Retina (tissue), 1 donor: ENCODE measurements at places on chromosomes 6 and 20.

- DNase-seq: no peak
Measured at GRCh38 chr20:20482453-20482852, 114.5 kb downstream of the INSM1 start.

GRCh38 chr6:105178110-105178509, 1.7 kb downstream of the POPDC3 start:
- DNase-seq: no peak

DNA sequence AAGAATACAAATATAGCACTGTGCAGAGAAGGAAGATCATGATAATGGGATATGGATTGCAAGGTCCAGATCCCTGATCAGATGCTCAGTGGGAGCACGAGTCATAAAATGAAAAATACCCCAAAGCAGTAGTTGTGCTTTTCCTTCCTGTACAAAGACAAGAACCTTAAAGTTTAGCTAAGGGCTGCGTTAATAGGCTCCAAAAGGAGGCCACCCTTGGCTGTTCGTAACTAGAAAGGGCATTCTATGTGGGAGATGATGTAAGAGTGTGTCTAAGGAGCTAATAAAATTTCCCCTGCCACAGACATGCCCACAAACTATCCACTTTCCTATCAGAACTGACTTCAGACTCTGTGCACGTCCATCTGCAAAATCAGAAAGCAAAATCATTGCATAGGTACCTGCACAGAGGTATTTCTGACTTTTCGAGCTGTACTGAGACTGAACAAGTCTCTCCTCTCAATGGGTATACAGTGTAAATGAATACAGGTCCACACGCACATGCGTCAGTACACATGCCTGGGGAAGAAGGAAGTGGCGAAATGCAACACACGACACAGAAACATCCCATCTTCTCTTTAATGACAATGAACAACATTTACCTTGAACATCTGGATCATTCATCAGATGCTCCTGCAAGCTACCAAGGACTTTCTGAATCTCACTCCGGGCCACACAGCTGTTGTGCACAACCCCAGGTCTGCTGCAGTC, 16.9 kb upstream of the ANKRD60 start:
- no peak for DNase-seq

DNA sequence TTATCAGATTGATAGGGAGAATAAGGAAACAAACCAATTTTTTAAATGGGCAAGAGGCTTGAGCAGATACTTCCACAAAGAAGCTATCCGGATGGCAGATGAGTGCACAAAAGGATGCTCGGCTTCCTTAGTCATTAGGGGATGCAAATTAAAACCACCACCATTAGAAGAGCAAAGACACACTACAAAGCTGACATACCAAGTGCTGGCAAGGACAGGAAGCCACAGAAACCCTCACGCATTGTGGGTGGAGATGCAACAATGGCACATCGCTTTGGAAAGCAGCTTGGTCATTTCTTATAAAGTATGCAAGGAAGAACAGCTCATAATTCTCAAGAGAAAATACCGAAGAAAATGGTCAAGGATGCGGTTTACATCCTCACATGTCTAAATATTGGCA, 19.8 kb downstream of the BFSP1 start:
- DNase-seq: no peak

DNA sequence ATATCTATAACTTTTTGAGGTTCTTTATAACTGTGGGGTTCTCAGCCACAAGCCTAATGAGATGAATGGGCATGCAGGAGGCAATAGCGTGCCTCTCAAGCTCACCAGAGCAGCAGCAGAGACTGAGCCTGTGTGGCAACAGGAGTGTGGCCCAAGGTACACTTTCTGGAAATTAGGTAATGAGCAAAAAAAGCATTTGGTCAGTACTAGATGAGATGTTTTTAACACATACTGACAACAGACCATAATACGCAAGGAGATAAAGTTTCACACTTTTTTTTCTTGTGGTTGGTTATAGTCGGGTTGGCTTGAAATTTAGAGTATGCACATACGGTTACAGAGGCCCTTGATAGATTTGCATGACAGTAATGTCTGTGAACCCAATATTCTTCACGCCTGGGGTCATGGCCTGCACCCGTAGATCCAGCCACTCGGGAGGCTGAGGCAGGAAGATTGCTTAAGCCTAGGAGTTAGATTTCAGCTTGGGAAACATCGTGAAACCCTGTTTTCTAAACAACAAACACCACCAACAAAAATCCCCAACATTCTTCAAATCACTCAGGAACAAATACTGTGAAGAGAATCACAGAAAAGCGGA, 300.1 kb downstream of the GMDS start:
- no peak for DNase-seq

- DNase-seq: peak; percentile 39
Measured at GRCh38 chr6:30821862-30822784, 62.2 kb upstream of the DDR1 start.

- DNase-seq: no peak
Measured at GRCh38 chr6:90106449-90106848, 190.2 kb downstream of the BACH2 start.

- no peak for DNase-seq
Measured at GRCh38 chr6:162526960-162527359, 200.6 kb downstream of the PRKN start.

GRCh38 chr6:166830185-166830890, 126.0 kb downstream of the RNASET2 start:
- DNase-seq: no peak

- DNase-seq: no peak
Measured at GRCh38 chr20:35297740-35298139, 5.5 kb upstream of the FAM83C start.

DNA sequence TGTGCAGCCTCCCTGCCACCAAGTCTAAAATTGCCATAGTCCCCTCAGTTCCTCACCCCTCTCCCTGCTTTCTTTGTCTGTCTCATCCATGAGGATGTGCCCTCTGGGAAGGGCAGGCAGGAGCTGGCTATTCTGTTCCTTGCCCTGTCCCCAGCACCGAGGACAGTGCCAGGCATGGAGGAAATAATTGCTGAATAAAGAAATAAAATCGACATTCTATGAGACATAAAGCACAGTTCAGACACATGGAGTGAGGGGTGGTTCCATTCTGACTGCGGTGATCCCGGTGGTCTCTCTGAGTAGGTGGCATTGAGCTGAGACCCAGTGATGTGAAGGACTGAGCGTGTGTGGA, 23.5 kb upstream of the NOL4L start:
- no peak for DNase-seq

- DNase-seq: peak; percentile 73
Measured at GRCh38 chr6:474453-475185, 83.1 kb downstream of the IRF4 start.

DNA sequence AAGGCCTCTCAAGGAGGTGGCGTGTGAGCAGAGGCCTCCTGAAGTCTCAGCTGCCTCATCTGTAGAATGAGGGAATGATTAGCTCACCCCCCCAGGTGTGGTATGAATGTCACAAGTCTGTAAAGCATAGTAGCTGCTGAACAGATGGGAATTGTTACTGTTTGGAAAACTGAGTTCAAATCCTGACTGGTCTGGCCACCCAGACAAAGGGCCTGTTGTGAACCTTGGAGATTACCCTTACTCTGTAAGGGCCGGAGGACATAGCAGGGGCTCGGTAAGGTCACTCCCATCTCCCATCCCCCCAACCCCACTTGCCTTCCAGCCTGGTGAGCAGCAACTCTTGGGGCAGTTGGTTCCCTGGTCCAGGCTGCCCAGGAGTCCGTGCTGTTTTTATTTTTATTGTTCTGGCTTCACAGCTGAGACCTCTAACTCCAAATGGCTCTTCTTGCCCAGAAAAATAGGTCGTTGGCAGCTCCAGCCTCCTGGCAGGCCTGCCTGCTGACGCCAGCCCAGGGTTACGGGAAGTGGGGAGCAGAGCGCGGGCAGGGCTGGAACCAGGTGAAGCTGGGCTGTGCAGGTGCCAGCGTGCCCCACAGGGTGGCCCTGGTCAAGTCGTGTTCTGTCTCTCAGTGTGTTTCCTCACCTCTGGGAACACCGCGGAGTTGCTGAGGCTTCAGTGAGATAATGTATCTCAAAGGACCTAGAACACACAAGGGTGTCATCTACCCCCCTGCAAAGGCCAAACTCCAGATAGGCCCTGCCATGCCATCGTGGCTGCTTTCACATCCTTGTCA, 4.5 kb upstream of the SIRPA start:
- DNase-seq: no peak

- no peak for DNase-seq
Measured at GRCh38 chr6:129686941-129687627, 22.9 kb downstream of the ARHGAP18 start.

GRCh38 chr20:13412806-13413445, 191.9 kb downstream of the ISM1 start:
- no peak for DNase-seq

DNA sequence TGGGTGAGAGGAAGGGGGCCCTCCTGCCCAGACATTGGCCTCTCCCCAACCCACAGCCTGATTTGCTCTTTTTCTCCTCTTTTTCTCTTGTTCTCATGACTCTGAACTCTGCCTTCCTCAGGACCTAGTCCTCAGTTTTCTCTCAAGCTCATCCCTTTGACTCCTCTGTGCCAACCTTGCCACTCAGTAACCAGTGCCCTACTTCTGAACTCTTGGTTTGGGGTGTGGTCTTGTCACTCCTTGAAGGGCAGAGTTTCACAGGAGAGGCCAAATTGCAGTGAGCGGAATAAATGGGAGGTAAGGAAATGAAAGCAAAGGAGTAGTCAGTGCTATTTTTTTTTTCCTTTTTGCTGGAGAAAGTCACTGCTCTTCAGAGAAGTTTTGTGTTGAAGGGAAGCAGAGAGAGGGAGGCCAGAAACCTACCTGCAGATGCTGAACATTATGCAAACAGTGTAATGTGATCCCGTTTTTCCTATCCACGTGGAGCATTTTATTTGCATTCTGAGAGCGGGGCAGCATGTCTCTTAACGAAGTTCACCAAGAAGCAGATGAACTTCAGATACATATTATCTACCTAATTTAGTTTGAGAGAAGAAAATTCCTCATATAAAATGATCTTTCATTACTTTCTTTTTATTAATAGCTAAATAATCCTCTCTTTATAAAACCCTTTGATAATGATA, 26.9 kb downstream of the CFAP61 start:
- no peak for DNase-seq

GRCh38 chr6:126516411-126516810, 176.5 kb downstream of the CENPW start:
- DNase-seq: no peak
